ENCODE measurements at places on chromosomes 13 and 19.

- no peak for DNase-seq
These were observed 184.9 kb downstream of the PTPRS start for GRCh38 chr19:5155586-5156210.

DNA sequence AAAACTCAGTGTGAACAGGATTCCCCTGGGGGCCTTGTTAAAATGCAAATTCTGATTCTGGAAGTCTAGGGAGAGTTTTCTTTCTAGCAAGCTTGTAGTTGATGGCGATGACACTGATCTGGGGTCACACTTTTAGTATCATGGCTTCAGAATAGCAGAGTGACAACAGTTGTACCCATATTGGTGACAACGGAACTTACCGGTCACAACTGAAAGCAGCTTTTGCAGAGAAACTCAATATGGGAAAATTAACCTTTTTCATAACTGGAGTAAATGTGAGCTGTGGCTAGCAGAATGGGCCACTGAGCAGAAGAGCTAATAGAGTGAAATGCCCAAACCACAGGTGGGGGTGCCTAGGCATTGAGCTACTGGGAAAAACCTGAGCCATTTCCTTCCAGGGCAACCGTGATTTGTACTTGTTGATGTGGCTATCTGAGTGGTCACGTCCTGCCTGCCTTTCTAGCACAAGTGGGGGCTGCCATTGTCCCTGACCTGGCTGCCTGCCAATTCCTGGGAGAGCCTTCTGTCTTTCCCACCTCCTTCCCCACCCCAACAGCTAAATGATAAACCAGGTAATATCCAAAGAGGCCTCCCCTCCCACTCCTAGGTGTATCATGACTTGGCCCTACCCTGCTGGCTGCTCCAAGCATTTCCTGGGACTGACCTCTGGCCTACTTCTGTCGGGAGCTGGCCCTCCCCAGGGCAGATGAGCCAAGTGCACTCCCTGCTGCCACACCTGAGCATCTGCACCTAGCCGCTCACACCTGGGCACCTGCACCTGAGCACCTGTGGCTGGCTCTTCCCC is 1.7 kb upstream of the SLC10A2 start:
- DNase-seq: no peak

DNA sequence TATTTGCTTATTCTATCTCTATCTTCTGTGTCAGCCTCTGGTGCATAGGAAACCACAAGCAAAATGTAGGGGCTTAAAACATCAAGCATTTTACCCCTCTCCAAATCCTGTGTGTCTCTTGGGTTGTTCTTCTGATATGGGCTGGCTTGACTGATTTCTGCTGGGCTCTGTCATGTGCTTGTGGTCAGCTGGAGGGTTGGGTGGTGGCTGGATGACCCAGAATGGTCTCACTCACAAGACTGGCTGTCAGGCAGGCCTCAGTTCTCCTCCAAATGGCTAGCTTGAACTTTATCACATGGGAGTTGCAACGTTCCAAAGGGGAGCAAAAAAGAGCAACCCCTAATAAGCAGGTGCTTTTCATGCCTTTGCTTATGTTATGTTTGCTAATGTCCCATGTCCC is 9.6 kb upstream of the LYPD5 start:
- no peak for DNase-seq

GRCh38 chr19:3304871-3305423 is 61.4 kb upstream of the NFIC start:
- peak; percentile 75 for DNase-seq

DNA sequence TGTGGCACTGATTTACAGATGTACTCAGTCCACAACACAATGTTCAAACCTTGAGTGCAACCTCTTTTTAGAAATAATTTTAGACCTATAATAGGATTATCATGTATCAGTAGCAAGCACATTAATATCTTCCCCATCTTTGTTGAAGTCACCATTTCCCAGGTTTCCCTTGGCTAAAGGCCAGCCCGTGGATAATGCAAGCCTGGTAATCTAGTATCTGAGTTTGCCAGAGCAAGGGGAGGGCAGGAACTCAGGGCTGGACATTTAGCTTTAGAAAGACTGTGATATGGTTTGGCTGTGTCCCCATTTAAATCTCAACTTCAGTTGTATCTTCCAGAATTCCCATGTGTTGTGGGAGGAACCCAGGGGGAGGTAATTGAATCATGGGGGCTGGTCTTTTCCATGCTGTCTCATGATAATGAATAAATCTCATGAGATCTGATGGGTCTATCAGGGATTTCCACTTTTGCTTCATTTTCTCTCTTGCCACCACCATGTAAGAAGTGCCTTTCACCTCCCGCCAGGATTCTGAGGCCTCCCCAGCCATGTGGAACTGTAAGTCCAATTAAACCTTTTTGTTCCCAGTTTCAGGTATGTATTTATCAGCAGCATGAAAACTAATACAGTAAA is 37.7 kb downstream of the SLC6A16 start:
- no peak for DNase-seq

DNA sequence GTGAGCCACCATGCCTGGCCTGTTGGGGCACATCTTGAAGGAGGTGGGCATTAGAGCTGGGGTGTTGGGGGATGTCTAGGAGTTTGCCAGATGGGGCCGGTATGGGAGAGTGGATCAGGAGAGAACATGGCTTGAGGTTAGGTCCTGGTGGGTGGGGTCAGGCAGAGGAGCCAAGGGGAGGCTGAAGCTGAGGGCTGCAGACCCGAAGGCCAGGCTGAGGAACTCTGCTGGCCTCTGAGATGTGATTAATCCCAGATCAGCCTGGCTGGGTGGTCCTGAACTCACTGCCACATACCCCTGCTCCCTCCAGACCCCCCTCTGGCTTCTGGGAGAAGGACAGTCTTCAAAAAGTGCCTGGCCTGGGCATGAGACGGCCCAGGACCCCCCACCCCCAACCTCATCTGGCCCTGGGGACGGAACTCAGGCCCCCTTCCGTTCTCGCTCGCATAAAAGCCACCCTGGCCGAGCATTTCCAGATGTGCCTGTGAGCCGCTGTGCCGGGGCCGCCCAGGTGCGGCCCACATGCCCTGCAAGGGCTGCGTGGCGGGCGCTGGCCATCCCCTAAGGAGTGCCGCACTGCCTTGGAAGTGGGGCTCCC is 2.7 kb downstream of the FSTL3 start:
- no peak for DNase-seq

GRCh38 chr19:5961969-5962945 is 15.7 kb downstream of the RANBP3 start:
- DNase-seq: peak; percentile 45

GRCh38 chr13:113801289-113801961 is 42.4 kb downstream of the TMEM255B start:
- no peak for DNase-seq

- DNase-seq: peak; percentile 22
These were observed 2.2 kb downstream of the PNMA8B start for GRCh38 chr19:46493236-46494145.

- DNase-seq: no peak
These were observed 25.8 kb downstream of the CACNG6 start for GRCh38 chr19:54017261-54017660.

DNA sequence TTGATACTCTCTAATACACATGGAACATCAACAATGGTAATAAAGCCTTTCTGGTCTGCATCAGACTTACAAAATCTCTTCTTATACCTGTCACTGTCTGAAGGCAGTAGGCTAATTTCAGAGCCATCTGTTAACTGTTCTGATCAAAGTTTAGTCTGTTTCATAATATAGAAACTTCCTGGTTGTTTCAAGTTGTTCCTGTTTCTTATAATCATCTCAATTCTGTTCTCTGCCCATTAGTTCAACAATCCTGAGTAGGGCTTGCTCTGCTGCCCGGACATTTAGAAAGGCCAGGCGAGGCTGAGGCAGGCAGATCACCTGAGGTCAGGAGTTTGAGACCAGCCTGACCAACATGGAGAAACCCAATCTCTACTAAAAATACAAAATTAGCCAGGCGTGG is 5.4 kb upstream of the ZSCAN5A start:
- DNase-seq: no peak

DNA sequence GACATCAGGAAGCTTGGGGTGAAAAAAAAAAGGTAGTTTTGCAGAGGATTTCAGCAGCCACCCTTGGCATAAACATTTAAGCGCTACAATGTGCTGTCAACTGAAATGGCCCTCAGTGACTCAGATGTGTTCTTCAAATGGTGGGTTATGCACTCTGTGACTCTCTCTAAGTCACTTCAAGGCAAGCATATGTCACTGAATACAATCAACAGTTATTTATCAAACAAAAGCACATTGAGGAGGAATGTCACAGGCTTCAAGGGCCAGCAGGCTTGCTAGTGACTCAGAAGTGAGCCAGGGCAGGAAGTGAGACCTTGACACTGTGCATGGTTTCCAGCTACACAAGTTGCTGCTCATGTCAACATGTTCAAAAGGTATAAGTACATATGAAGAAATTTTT is 523.7 kb upstream of the HTR2A start:
- no peak for DNase-seq

- no peak for DNase-seq
These were observed 6.4 kb upstream of the DNMT1 start for GRCh38 chr19:10201176-10201575.

Measured in stimulated activated CD4-positive, alpha-beta T cell treated with anti-CD3 and anti-CD28 coated beads, Interleukin-15, amount 100 ng/mL, for 48 hours (primary cell).